ENCODE measurements at places on chromosomes 6 and 20. TPM values are rescaled to one million over a fixed set of nuclear protein-coding genes. Genes with fewer than 3 reads are reported as not detected.

The C2 gene
- not detected for total RNA-seq

The NRN1 gene
- not detected for total RNA-seq

The RBM24 gene
- not detected for total RNA-seq

The PRKN gene
- total RNA-seq, result 6.0 TPM

GRCh38 chr20:17142666-17143065, 84.2 kb upstream of the PCSK2 start:
- H3K4me1 ChIP-seq, result no peaks in the 10 kb centered on the region
- H3K27me3 ChIP-seq, result no peaks in the 10 kb centered on the region
- no peak overlapping the region for H3K4me3 ChIP-seq
- no peaks in the 10 kb centered on the region for H3K36me3 ChIP-seq

- no peak overlapping the region for H3K4me3 ChIP-seq
- H3K4me1 ChIP-seq, result peaks cover 6% of the 10 kb centered on the region
- H3K27me3 ChIP-seq, result no peaks in the 10 kb centered on the region
- no peak overlapping the region for H3K27ac ChIP-seq
- DNase-seq, result peak; percentile 46
- H3K36me3 ChIP-seq, result peaks cover 23% of the 10 kb centered on the region
Observed at GRCh38 chr6:113862112-113862511, 5.0 kb downstream of the MARCKS start.

GRCh38 chr6:136525586-136526195, 24.5 kb downstream of the MAP7 start:
- no peak overlapping the region for H3K27ac ChIP-seq
- no peak for DNase-seq
- peaks cover 2% of the 10 kb centered on the region for H3K4me1 ChIP-seq

GRCh38 chr6:51654647-51655046, 432.8 kb downstream of the PKHD1 start:
- H3K27me3 ChIP-seq, result no peaks in the 10 kb centered on the region
- peaks cover 21% of the 10 kb centered on the region for H3K4me1 ChIP-seq
- no peaks in the 10 kb centered on the region for H3K36me3 ChIP-seq
- H3K4me3 ChIP-seq, result no peak overlapping the region
- DNase-seq, result peak; percentile 63
- peak overlapping the region; percentile 59 for H3K27ac ChIP-seq

- H3K27me3 ChIP-seq, result no peaks in the 10 kb centered on the region
- H3K27ac ChIP-seq, result no peak overlapping the region
- H3K4me3 ChIP-seq, result no peak overlapping the region
- H3K4me1 ChIP-seq, result no peaks in the 10 kb centered on the region
Observed at GRCh38 chr6:113772961-113773360, 84.2 kb upstream of the MARCKS start.

- H3K4me1 ChIP-seq, result no peaks in the 10 kb centered on the region
- no peak overlapping the region for H3K27ac ChIP-seq
- H3K27me3 ChIP-seq, result peaks cover 82% of the 10 kb centered on the region
- no peak overlapping the region for H3K4me3 ChIP-seq
- no peaks in the 10 kb centered on the region for H3K36me3 ChIP-seq
Observed at GRCh38 chr20:103456-103855, 16.0 kb downstream of the DEFB125 start.

DNA sequence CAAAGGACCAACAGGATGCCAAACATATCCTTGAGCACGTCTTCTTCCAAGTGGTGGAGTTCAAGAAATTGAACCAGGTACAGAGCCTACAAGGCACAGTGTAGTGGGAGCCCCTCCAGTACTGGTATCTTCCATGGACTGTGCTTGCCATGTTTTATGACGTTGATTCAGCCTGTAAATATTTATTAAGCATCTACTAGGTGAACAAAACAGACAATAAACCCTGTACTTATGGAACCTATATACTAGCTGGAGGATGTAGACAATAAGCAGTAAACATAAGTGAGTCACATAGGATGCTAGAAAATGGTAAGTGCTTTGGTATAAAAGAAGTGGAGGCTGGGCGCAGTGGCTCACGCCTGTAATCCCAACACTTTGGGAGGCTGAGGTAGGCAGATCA, 24.4 kb upstream of the MYBL2 start:
- H3K27ac ChIP-seq, result no peak overlapping the region
- DNase-seq, result no peak
- peaks cover 60% of the 10 kb centered on the region for H3K36me3 ChIP-seq
- no peak overlapping the region for H3K4me3 ChIP-seq
- no peaks in the 10 kb centered on the region for H3K27me3 ChIP-seq

- H3K36me3 ChIP-seq, result peaks cover 6% of the 10 kb centered on the region
- no peak overlapping the region for H3K27ac ChIP-seq
- H3K4me1 ChIP-seq, result no peaks in the 10 kb centered on the region
Observed at GRCh38 chr6:155234687-155235086, 29.1 kb upstream of the CLDN20 start.

DNA sequence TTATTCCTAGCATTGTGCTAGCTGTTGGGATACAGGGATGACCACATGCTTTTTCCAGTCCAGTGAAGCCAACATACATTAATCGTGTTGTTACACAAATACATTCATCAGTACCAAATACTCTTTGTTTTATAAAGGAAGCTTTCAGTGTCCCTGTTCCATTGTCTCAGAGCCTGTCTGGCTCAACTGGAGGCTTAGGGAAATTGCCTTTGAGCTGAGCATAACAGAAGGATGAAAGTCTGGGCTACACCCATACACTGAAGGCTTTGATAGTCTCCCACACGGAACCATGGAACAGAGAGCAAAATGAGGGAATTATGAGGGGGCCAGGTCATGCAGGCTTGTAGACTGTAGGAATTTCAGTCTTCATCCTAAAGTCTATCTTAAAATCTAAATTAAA, 126.4 kb upstream of the KCNQ5 start:
- no peak overlapping the region for H3K4me3 ChIP-seq
- no peaks in the 10 kb centered on the region for H3K4me1 ChIP-seq
- no peak for DNase-seq
- no peak overlapping the region for H3K27ac ChIP-seq
- H3K36me3 ChIP-seq, result no peaks in the 10 kb centered on the region

DNA sequence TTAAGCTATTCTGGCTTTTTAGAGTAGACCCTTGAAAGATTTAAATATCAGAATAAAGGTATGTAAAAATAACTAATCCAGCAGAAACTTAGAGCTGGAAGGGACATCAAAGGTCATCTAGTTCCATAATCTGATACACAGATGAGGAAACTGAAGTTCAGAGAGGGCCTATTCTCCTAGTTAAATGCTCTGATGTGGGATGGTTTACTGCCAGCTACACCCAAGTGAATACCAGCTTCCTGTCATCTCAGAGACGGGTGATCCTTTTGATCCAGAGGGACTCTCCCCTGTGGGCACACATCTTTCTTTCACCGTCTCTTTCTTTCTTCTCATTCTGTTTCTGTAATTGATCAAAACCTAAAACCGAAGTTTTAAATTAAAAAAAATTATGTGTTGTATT, 94.1 kb downstream of the MAN1A1 start:
- peaks cover 6% of the 10 kb centered on the region for H3K4me1 ChIP-seq
- no peaks in the 10 kb centered on the region for H3K36me3 ChIP-seq
- no peaks in the 10 kb centered on the region for H3K27me3 ChIP-seq
- no peak overlapping the region for H3K4me3 ChIP-seq
- no peak for DNase-seq

DNA sequence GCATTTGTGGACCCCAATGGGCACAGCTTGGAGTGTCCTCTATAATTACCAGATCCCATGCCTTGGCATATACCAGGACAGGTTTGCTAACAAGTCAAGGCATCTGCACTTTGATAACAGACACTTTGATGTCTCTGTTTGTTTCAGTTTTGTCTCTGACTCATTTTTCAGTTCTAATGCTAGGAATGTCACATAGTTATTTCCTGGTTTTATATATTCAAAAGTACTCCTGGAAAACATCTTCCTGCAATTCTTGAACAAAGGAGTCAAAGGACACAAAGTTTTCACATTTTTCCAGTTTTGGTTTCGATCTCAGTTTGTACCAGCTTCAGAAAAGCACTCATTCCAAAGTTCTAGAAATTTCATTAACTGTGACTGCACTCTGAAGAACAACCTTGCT, 188.1 kb downstream of the FOXC1 start:
- no peaks in the 10 kb centered on the region for H3K36me3 ChIP-seq
- no peak overlapping the region for H3K4me3 ChIP-seq
- H3K27ac ChIP-seq, result no peak overlapping the region
- H3K27me3 ChIP-seq, result no peaks in the 10 kb centered on the region

DNA sequence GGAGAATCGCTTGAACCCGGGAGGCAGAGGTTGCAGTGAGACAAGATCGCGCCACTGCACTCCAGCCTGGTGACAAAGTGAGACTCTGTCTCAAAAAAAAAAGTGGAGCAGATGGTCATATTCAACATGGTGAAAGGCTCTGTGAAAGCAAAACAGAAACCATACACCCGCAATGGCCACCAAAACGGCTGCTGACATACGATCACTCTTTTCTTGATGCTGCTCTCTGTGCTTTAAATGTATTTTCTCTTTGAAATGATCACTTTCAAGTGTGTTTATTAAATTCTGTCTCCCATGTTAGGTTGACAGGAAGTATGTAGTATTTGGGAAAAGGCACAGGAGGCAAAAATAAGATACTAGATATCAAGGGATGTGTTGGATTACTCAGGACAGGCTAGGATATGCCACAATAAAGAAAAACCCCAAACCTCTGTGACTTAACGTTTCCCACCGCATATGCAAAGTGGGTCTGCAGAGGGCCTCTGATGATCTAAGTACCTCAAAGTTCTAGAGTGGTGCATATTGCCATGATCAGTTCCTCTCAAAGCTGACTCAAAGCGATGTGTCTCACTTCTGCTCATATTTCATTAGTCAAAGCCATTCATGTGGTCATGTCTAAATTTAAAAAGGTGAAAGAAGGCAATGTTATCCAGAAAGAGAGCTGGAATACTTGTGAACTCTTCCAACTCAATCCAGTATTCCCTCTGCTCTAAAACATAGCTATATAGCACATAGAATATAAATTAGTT, 155.1 kb upstream of the SOX4 start:
- H3K4me1 ChIP-seq, result no peaks in the 10 kb centered on the region
- H3K27ac ChIP-seq, result no peak overlapping the region
- no peak for DNase-seq
- H3K4me3 ChIP-seq, result no peak overlapping the region

- H3K27ac ChIP-seq, result no peak overlapping the region
- no peaks in the 10 kb centered on the region for H3K4me1 ChIP-seq
- no peak for DNase-seq
Observed at GRCh38 chr6:161804838-161805237, 531.0 kb upstream of the AGPAT4 start.

DNA sequence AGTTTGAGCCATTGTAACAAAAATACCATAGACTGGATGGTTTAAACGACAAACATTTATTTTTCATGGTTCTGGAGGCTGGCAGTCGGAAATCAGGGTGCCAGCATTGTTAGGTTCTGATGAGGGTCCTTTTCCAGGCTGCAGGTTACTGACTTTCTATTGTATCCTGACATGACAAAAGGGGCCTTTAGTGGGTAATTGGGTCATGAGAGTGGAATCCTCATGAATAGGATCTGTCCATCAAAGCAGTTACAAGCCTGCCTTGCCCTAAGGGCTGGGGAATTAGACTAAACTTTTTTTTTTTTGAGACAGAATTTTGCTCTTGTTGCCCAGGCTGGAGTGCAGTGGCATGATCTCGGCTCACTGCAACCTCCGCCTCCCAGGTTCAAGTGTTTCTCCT, 347.9 kb upstream of the TSHZ2 start:
- no peaks in the 10 kb centered on the region for H3K27me3 ChIP-seq
- H3K27ac ChIP-seq, result no peak overlapping the region
- no peak overlapping the region for H3K4me3 ChIP-seq
- no peaks in the 10 kb centered on the region for H3K4me1 ChIP-seq

DNA sequence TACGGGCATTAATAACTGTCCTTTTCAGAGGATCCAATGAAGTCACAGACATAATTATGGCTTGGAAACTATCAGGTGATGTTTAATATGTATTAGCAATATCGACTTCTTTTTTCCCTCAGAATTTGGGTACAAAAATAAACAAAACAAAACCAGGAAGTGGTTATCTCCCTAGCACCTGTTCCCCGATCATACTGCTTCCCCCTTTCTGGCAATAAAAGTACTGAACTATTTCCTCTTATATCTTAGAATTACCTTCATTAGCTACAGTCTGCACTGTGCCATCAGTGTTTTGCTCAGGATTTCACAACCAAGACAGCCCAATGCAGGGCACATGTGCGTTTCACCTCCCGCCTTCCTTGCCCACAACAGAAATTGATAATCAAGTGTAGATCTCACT, 216.9 kb upstream of the BTBD3 start:
- no peak for DNase-seq
- H3K4me3 ChIP-seq, result no peak overlapping the region
- H3K36me3 ChIP-seq, result no peaks in the 10 kb centered on the region

DNA sequence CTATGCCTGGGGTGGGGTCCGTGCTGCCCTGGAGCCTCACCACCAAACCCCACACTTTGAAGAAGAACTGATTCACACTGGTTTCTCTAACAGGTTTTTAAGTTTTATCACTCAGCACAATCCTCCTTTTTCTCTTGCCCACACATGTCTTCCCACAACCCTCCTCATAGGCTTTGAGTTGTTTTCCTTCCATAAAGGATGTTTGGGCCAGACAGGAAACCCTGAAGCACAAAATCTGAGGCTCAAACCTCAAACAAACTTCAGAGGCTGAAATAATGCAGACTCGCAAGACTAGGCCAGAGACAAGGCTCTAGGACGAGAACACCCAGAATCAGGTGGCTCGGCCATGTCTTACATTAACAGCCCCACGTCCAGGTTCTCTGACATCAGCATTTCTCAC, 35.3 kb downstream of the EZR start:
- no peaks in the 10 kb centered on the region for H3K27me3 ChIP-seq
- H3K4me3 ChIP-seq, result no peak overlapping the region
- no peak for DNase-seq

DNA sequence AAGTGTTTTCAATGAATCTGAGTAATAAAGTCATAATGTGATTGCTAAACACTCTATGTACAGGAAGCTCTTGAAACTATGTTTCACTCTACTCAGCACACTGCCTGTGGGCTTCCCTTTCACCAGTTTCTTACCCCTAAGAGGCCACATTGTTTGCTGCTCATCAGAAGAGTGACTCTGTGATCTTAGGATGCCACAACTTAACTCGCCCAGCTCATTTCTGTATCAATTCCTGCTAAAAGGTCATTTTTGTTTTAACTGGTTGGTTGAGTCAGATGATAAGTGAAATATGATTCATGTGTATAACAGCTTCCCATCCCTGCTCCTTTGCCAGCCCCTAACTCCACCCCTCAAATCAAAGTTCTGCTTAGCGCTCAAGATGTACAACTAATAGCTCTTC, 9.8 kb upstream of the NDUFAF4 start:
- H3K27ac ChIP-seq, result no peak overlapping the region
- no peak overlapping the region for H3K4me3 ChIP-seq
- no peaks in the 10 kb centered on the region for H3K36me3 ChIP-seq
- peaks cover 92% of the 10 kb centered on the region for H3K27me3 ChIP-seq
- no peak for DNase-seq

GRCh38 chr6:156832231-156832647, 55.1 kb downstream of the ARID1B start:
- peaks cover 6% of the 10 kb centered on the region for H3K36me3 ChIP-seq
- no peak overlapping the region for H3K4me3 ChIP-seq
- H3K27me3 ChIP-seq, result no peaks in the 10 kb centered on the region
- peaks cover 31% of the 10 kb centered on the region for H3K4me1 ChIP-seq
- DNase-seq, result peak; percentile 36
